ENCODE measurements at places on chromosomes 16 and 17.
A peak's percentile ranks its signal among the peaks of the same experiment; 100 is the strongest.

GRCh38 chr17:63125987-63126386 lies 160.0 kb downstream of the TANC2 start:
- no peak for DNase-seq

DNA sequence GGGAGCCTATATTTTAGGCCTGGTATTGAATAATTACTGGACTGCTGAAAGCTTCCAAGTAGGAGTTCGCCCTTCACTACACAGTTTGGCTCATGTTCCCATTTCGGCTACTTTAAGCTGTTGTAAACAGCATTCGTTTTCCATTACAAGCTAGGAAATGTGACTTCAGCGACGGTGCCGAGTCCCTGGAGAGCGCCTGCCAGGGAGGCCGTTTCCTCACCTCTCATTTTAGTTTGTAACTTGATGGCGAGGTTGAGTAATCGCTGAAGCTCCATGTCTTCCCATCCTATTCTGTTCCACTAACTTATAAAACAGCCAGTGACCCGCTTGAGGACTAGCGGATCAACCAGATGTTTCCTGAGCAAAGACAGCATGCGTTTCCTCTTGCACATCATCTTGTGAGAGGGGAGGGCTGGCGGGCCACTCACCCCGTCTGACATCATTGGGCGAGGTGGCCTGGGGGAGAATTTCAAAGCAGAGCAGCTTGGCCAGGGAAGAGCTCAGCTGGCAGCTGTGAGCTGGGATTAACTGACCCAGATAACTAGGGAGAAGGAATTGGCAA lies 32.9 kb downstream of the PCTP start:
- peak; percentile 81 for DNase-seq

DNA sequence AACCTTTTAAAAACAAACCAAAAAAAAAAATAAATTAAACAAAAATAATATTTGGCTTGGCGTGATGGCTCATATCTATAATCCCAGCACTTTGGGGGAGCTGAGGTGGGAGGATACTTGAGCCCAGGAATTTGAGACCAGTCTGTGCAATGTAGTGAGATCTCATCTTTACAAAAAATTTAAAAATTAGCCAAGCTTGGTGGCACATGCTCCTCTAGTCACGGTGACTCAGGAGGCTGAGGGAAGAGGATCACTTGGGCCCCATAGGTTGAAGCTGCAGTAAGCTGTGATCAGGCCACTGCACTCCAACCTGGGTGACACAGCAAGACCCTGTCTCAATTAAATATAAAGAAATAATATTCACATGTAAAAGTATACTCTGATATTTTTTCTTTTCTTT lies 12.2 kb downstream of the GNGT2 start:
- DNase-seq: no peak

- DNase-seq: peak; percentile 45
These were observed 22.2 kb downstream of the CARD14 start for GRCh38 chr17:80191865-80192661.

GRCh38 chr17:57370619-57371018 lies 114.3 kb downstream of the MSI2 start:
- no peak for DNase-seq

- DNase-seq: no peak
These were observed 162.6 kb upstream of the CDH13 start for GRCh38 chr16:82464187-82464586.

All from left hindlimb (tissue), 1 donor.